ENCODE measurements at places on chromosomes 1 and 21. TPM values are rescaled to one million over a fixed set of nuclear protein-coding genes. Genes with fewer than 3 reads are reported as not detected.

Gene CDC73
- total RNA-seq: 20.4 TPM

Gene WNT9A
- total RNA-seq: 5.1 TPM

Gene JAM2
- total RNA-seq: not detected

Gene SAMD13
- total RNA-seq: 0.39 TPM

Gene TEX50
- total RNA-seq: not detected

Gene SEC22B
- 31.3 TPM for total RNA-seq

Gene SH2D2A
- total RNA-seq: 1.2 TPM
